ENCODE measurements at places on chromosomes 3 and 15. TPM values are rescaled to one million over a fixed set of nuclear protein-coding genes. Genes with fewer than 3 reads are reported as not detected.

- H3K36me3 ChIP-seq = no peaks in the 10 kb centered on the region
- no peak overlapping the region for H3K4me3 ChIP-seq
- no peak for DNase-seq
- no peaks in the 10 kb centered on the region for H3K4me1 ChIP-seq
- no peaks in the 10 kb centered on the region for H3K27me3 ChIP-seq
- H3K27ac ChIP-seq = no peak overlapping the region
Observed at GRCh38 chr15:32794973-32795372, 77.2 kb downstream of the GREM1 start.

DNA sequence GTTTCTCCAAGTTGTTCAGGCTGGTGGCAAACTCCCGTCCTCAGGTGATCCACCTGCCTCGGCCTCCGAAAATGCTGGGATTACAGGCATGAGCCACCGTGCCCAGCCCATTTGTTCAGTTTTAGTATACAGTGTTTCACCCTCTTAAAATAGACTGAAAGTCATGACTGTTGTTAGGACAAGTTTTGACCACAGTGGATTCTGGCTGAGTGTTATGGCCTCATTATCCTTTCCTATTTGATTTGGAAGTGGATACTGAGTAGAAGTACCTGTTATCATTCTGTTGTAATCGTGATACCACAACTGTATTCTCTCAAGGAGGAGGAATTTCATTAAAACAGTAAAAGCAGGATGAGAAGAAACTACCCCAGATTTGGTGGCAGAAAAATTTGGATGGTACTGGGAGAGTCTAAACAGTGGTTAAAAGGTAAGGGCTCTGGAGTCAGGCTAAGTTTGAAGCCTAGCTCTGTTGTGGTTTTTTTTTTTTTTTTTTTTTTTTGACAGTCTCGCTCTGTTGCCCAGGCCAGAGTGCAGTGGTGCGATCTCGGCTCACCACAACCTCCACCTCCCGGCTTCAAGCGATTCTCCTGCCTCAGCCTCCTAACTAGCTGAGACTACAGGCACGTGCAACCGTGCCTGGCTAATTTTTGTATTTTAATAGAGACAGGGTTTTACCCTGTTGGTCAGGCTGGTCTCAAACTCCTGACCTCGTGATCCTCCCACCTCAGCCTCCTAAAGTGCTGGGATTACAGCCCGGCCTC lies 2.6 kb downstream of the MAP2K1 start:
- DNase-seq = no peak
- H3K36me3 ChIP-seq = no peaks in the 10 kb centered on the region
- no peaks in the 10 kb centered on the region for H3K27me3 ChIP-seq
- H3K27ac ChIP-seq = peak overlapping the region; percentile 52

GRCh38 chr3:39577541-39577940 lies 110.1 kb downstream of the MOBP start:
- no peaks in the 10 kb centered on the region for H3K4me1 ChIP-seq
- no peak overlapping the region for H3K4me3 ChIP-seq
- DNase-seq = no peak

DNA sequence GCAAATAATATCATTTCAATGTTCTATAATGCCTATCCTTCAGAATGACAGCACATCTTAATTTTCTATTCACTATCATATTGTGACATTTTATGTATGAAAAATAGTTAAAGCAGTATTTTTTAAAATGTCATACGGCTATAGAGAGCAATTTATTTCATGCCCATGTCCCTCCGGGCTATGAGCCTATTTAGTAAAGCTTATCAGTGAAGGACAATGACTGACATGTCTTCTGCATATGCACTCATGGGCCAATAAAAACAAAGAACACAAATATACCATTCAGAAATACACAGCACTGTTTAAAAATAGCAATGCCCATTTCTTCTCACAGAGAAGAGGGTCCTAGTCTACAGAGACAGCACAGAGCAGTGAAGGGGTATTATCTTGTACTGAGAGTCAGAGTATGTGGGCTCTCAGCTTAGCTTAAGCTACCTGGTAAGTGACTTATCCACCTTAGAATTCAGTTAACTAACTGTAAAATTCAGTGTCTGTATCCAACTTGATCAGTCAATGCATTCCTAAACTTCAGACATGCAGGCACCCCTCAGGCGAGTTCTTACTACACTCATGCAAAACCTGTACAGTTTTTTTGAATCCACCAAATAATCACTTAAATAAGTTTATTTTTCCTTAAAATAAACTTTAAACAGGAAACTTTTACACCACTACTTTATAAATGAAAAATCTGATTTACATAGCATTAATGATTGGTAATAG lies 9.0 kb downstream of the GOLIM4 start:
- peaks cover 30% of the 10 kb centered on the region for H3K4me1 ChIP-seq
- no peak for DNase-seq
- H3K4me3 ChIP-seq = no peak overlapping the region

- H3K4me1 ChIP-seq = no peaks in the 10 kb centered on the region
- no peak overlapping the region for H3K27ac ChIP-seq
- no peak for DNase-seq
- H3K36me3 ChIP-seq = no peaks in the 10 kb centered on the region
Observed at GRCh38 chr15:29045717-29046116, 159.9 kb downstream of the APBA2 start.

DNA sequence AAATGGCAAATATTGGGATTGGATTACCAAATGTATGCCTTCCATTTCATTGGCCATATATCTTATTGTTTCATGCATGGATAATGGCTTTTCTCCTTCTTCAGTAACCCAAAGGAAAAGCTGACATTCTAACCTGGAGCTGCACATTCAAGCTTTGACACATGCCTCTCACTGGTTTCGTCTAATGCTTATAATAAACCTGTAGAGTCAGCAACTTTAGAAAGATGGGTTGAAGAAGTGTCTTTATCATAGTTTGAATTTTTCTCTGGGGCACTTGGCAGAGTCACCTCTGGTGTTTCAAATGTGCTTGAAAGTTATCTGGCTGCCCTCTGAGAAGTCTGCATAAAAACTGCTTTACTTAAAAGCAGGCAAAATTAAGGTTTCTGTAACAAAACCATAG lies 55.4 kb upstream of the GOLGA8A start:
- H3K27me3 ChIP-seq = no peaks in the 10 kb centered on the region
- no peak overlapping the region for H3K4me3 ChIP-seq
- H3K4me1 ChIP-seq = no peaks in the 10 kb centered on the region
- no peaks in the 10 kb centered on the region for H3K36me3 ChIP-seq
- DNase-seq = no peak

GRCh38 chr3:34725774-34726173 lies 913.6 kb upstream of the ARPP21 start:
- no peaks in the 10 kb centered on the region for H3K36me3 ChIP-seq
- no peak for DNase-seq
- H3K4me3 ChIP-seq = no peak overlapping the region
- H3K27ac ChIP-seq = no peak overlapping the region

- H3K4me3 ChIP-seq = no peak overlapping the region
- no peaks in the 10 kb centered on the region for H3K4me1 ChIP-seq
- H3K27me3 ChIP-seq = no peaks in the 10 kb centered on the region
Observed at GRCh38 chr3:69563151-69563550, 176.1 kb upstream of the MITF start.

- DNase-seq = no peak
- H3K27me3 ChIP-seq = no peaks in the 10 kb centered on the region
- H3K4me1 ChIP-seq = no peaks in the 10 kb centered on the region
- H3K4me3 ChIP-seq = no peak overlapping the region
- no peak overlapping the region for H3K27ac ChIP-seq
Observed at GRCh38 chr3:102353148-102353547, 81.7 kb upstream of the ZPLD1 start.

TRPM1 gene
- total RNA-seq = not detected

PLA2G4F gene
- 3.7 TPM for total RNA-seq

CASR gene
- 0.02 TPM for total RNA-seq

GRAMD2A gene
- not detected for total RNA-seq

Measured in psoas muscle (tissue), 8 donors.